ENCODE measurements at places on chromosomes 11 and 22.

DNA sequence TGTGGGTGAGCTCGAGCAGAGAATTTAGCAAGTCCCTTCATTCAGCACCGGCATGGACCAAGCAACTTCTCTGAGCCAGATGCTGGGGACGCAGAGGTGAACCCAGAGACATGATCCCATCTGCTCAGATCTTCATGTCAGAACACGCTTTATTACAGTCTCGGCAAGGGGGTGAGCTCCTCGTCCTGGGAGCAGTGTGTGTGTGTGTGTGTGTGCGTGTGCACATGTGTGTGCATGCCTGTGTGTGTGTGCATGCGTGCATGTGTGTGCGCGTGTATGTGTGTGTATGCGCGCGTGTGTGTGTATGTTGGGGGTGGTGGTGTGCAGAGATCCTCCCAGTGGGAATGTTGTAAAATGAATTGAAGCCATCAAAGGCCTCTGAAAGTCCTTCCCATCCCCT, 9.8 kb downstream of the MIAT start:
- DNase-seq = no peak

- no peak for DNase-seq
These were observed 460.5 kb downstream of the LRRC4C start for GRCh38 chr11:40998920-40999319.

GRCh38 chr11:112932593-112932992, 28.6 kb upstream of the NCAM1 start:
- no peak for DNase-seq

DNA sequence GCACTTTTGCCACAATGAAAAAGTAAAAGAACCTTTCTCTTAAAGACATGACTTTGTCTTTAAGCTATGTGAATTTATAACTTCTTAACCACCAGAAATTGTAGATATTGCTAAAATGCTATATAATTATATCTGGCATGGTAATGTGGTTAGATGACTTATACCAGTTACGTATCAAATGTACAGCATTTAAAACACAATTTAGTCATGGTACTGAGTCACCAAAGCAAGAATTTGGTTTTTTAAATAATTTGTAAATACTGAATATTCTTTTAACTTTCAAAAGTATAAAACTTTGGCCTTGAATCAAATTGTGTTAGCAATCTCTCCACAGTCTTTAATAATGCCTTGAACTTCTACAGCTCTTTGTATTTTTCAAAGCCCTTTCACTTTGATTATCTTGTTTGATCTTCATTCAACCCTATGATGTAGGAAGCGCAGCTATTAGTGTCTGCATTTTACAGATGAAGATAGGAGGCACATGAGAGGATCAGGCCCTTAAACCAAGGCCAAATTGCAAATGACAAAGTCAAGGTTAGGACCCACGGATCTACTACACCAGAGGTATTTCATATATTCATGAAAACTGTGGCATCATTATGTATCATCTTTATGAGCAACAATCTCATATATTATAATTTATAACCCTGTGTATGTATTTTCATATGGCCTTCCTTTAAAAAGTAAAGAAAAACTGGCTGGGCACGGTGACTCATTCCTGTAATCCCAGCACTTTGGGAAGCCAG, 4.4 kb upstream of the SYTL2 start:
- DNase-seq = no peak

GRCh38 chr11:113874581-113875233, 665 bp downstream of the USP28 start:
- DNase-seq = peak; percentile 13

- DNase-seq = no peak
These were observed 272.9 kb downstream of the SWAP70 start for GRCh38 chr11:9936754-9937153.

- no peak for DNase-seq
These were observed 29.6 kb downstream of the SBF1 start for GRCh38 chr22:50445071-50445879.

GRCh38 chr11:109425554-109425953, 3.6 kb downstream of the C11orf87 start:
- peak; percentile 21 for DNase-seq

DNA sequence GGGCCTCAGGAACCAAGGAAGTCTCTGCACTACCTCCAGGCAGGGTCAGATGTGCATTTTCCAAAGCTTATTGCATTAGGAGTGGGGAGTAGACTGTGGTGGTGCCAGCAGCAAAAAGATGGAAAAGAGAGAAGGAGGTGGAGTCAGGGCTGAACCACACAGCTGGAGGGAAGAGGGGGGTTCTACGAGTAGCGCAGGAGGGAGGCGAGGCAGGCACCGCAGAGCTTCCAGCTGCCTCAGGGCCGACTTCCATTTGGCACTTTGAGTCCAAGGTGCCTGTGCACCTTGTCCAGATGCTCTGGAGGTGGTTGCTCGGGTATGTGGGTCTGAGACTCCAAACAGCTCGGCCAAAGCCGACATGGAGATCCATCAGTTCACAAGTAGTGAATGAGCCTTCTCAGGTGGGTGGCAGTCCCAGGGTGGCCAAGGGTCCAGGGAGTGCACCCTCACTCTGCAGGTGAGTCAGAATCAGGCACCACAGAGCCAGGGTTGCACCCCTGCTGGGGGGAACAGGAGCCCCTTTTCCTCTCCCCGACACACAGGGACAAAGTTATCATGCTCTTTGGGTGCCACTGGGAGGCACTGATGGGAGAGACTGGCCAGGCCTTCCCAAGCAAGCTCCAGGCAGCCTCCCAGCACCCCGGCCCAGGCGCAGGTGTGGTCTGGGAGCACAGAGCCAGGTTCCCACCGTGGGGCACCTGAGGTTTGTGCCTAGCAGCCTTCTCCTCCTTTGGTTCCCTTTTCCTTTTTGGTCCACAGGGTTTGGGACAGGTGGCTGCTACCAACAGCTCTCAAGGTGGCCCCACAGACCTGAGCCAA, 30.2 kb downstream of the GGT5 start:
- no peak for DNase-seq

DNA sequence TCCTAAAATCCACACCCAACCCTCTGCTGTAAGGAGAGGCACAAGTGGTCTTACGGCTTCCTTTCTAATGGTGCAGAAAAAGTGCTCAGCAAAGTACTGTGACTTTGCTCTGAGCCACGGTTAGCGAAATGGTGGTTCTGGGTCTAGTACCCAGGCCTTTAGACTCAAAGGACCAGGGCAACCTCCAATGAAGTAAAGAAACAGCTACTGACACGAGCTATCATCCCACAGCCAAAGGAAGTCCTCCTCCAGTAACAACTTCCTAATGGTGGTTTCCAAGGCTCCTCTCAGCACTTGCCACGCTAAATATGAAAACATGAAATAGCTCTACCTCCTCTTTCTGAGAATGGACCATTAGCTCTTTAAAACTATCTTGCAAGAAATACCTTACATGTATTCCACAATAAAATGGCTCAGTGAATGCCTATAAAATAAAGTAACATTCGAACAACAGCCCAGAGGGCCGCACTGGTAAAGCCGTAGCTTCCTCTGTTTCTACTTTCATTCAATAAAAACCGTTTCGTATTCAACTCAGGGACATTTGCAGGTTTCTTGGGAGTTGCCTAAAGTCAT, 122.4 kb downstream of the ETS1 start:
- DNase-seq = peak; percentile 41

- DNase-seq = no peak
These were observed 5.2 kb upstream of the SMTN start for GRCh38 chr22:31075961-31076360.

DNA sequence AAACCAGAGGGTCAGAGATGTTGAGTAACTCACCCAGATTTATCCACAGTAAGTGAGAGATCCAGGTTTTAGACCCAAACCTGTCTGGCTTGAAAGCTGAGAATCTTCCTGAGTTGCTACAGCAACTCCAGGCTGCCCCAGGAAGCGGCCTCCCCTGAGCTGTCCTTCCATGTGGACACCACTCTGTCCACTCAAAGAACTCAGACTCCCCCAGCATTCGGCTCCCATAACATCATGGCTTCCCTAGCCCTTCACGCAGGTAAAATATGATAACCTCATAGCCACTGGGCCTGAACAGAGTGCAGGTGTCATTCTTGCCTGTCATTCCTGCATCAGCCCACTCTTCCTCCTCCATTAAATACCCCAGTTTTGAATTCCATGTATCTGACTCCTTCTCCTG, 657.8 kb downstream of the TBC1D22A start:
- no peak for DNase-seq

DNA sequence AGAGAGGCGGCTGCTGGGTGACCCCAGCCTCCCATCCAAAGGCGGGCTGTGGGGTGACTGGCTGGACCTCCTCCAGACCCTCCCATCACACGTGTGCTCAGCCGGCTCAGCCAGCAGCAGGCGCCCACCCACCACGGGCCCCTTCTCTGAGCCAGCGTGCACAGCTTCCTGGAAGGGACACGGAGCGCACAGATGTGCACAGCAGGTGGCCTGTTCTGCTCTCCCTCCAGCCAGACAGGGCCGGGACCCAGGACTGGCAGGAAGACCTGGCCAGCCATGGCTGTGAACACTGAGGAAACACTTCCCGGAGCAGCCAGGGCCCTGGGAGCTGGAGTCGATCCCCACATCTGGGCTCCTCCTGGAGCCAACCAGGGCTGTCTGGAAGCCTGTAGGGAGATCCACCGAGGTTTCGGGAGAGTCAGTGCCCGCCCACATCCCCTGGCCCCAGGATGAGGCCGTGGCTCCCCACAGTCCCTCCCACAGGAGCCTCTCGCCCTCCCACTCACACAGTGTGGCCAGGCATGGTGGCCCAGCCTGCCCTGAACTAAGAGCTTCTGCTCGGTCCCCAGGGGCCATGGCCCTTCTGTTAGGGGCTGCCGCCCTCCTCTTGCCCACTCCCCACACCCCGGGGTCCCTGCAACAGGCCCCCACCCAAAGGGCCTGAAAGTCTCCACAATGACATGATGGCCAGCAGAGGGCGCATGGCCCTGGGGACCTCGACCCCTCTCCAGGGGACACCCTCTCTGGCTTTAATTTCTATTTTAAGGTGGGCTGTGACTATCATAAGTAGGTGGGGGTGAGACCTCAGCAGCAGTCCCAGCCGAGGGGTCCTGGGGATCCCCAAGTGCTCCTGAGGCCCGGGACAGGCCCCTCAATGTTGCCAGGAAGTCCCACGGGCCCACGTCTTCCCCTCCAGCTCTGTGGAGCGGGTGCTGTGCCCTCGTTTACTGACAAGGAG, 90.6 kb upstream of the FGF3 start:
- no peak for DNase-seq

- DNase-seq = no peak
These were observed 38.3 kb upstream of the GNB1L start for GRCh38 chr22:19892925-19893324.

GRCh38 chr11:80473562-80473961, 1032.7 kb upstream of the TENM4 start:
- DNase-seq = no peak

- DNase-seq = no peak
These were observed 8.3 kb downstream of the FXYD2 start for GRCh38 chr11:117816151-117816741.

GRCh38 chr11:57178334-57178733, 3.4 kb upstream of the LRRC55 start:
- no peak for DNase-seq

DNA sequence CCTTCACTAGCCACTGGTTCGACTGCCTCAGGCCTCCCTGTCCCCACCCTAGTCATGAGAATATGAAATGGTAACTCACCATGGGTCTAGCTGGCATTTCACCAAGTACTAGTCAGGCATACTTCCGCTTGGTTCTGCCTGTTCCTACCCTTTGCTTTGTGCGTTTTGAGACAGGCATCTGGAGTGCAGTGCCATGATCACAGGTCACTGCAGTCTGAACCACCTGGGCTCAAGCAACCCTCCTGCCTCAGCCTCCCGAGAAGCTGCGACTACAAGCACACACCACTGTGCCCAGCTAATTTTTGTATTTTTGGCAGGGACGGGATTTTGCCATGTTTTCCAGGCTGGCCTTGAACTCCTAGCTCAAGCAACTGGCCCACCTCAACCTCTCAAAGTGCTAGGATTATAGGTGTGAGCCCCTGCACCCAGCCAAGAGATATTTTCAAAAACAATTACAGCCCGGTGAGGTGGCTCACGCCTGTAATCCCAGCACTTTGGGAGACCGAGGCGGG, 14.1 kb downstream of the HRAS start:
- no peak for DNase-seq

- no peak for DNase-seq
These were observed 725.0 kb downstream of the METTL15 start for GRCh38 chr11:28833169-28833568.

DNA sequence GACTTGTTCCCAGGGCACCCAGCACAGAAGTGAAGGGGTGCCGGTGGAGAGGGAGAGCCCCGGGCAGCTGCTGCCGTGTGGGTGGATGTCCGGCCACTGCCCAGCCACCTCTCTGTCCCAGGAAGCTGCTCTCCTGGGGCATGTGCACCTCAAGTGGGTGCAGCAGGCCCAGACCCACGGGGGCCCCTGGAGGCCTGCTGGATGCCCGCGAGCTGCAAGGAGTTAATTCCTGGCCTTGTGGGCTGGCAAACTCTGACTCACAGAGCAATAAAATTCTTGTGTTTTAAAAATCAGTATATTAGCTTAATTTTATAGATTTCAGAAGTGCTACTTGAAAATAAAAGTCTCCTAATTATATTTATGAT, 37.4 kb upstream of the KCNQ1OT1 start:
- DNase-seq = no peak

DNA sequence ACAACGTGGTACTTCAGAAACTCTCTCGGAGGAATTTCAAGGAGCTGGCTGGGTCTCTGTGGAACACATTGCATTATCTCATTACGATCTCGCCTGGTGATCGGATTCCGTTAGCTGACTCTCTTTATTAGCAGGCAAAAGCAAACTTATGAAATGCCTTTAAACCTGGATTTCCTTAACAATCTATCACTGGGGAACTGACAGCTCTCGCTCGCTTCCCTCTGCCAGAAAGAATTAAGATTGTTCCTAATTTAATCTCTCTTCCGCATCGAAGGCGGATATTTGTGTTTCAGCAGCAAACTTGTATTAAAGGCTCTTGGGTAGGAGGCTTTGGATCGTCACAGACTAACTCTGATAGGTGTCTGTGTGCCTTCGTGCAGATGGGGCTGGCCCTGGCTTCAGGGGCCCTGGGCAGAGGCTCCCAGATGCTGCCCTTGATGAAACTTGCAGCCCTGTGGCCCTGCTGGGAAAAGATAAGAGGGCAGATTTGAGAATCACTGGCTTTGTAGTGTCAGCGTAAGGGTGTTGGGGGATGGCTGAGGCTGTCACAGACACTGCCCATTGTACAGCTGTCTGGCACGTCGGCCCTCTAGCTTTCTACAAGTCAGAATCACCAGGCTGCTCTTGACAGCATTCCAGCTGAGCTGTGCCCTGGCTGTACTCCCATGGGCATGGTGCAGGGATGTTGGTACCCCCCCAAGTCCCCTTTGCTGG, 162.2 kb upstream of the NECTIN1 start:
- no peak for DNase-seq

DNA sequence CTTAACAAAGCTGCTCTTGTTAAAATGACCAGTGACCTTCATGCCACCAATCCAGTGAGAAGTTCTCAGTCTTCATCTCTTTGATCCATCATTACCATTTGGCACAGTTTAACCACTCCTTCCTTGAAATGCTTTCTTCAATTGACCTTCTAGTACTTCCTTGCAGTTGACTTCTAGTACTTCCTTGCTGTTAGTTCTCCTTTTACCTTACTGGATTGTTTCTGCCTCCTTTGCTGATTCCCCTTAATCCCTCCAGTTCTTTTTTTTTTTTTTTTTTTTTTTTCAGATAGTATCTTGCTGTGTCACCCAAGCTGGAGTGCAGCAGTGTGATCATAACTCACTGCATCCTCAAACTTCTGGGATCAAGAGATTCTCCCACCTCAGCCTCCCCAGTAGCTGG, 66.0 kb upstream of the HORMAD2 start:
- DNase-seq = peak; percentile 34
